ENCODE measurements at places on chromosomes 1 and 21. TPM values are rescaled to one million over a fixed set of nuclear protein-coding genes. Genes with fewer than 3 reads are reported as not detected.

PDC gene
- total RNA-seq, result not detected

PTPN7 gene
- 0.58 TPM for total RNA-seq

CD84 gene
- not detected for total RNA-seq

RUSC1 gene
- total RNA-seq, result 48.0 TPM

TINAGL1 gene
- total RNA-seq, result 3.9 TPM

BLZF1 gene
- 55.1 TPM for total RNA-seq

LENEP gene
- total RNA-seq, result not detected

ILF2 gene
- 176 TPM for total RNA-seq

Measured in astrocyte (in vitro differentiated cells and primary cell).